ENCODE measurements at places on chromosomes 1 and 21. TPM values are rescaled to one million over a fixed set of nuclear protein-coding genes. Genes with fewer than 3 reads are reported as not detected.
A peak's percentile ranks its signal among the peaks of the same experiment; 100 is the strongest.

GRCh38 chr1:221337106-221337505, 404.8 kb downstream of the DUSP10 start:
- H3K4me3 ChIP-seq = no peak overlapping the region
- no peak overlapping the region for H3K27ac ChIP-seq

DNA sequence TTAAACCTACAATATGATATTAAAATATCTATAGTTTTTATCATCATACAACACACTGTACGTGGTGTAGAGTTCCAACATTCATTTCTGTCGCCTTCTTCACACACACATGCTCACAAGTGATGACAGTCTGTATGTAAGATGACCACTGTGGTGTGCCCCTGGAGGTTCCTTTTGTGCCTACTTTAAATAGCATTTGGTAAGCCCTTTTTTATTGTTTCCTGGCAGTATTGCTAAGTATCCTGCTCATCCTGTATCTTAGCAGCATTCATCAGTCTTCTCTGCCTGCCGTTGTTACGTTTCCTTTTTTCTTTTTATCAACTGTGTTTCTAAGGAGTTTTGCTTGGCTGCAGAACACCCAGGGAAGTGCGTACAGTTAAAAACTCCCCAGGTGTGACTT, 231.4 kb downstream of the CHRM3 start:
- H3K4me3 ChIP-seq = no peak overlapping the region
- H3K27me3 ChIP-seq = no peaks in the 10 kb centered on the region
- no peaks in the 10 kb centered on the region for H3K36me3 ChIP-seq
- no peak overlapping the region for H3K27ac ChIP-seq
- no peak for DNase-seq

DNA sequence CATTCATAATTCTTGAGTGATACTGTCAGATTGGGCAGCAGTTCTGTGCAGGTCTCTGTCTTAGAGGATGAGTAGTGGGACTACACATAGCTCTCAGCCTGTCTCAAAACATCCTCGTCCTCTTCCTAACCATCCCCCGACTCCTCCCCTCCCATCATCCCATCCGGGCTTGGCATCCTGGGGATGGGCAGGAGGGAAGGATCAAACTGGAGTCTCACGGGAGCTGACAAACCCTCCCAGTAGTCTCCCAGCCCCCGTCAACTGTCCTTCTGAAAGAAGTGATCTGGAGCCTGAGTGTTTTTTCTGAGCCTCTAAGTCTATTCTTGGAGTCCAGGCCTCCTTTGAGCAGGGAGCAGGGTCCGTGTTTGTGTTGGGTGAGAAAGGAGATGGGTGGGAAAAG, 102.0 kb downstream of the PAX7 start:
- H3K4me1 ChIP-seq = no peaks in the 10 kb centered on the region
- no peak overlapping the region for H3K27ac ChIP-seq
- no peaks in the 10 kb centered on the region for H3K36me3 ChIP-seq
- no peak for DNase-seq

The DYNLT5 gene
- 1.2 TPM for total RNA-seq

The RBBP4 gene
- 108 TPM for total RNA-seq

- H3K27ac ChIP-seq = peak overlapping the region; percentile 91
- H3K4me1 ChIP-seq = peaks cover 21% of the 10 kb centered on the region
- peak; percentile 92 for DNase-seq
- peak overlapping the region; percentile 65 for H3K4me3 ChIP-seq
- no peaks in the 10 kb centered on the region for H3K36me3 ChIP-seq
Measured at GRCh38 chr1:25022361-25023189, 92.5 kb upstream of the RUNX3 start.

- H3K27ac ChIP-seq = peak overlapping the region; percentile 82
- peak; percentile 21 for DNase-seq
- peaks cover 26% of the 10 kb centered on the region for H3K4me1 ChIP-seq
- peak overlapping the region; percentile 83 for H3K4me3 ChIP-seq
- peaks cover 36% of the 10 kb centered on the region for H3K27me3 ChIP-seq
Measured at GRCh38 chr1:109112056-109112651, 1.8 kb upstream of the ELAPOR1 start.

The CFAP74 gene
- total RNA-seq = not detected

DNA sequence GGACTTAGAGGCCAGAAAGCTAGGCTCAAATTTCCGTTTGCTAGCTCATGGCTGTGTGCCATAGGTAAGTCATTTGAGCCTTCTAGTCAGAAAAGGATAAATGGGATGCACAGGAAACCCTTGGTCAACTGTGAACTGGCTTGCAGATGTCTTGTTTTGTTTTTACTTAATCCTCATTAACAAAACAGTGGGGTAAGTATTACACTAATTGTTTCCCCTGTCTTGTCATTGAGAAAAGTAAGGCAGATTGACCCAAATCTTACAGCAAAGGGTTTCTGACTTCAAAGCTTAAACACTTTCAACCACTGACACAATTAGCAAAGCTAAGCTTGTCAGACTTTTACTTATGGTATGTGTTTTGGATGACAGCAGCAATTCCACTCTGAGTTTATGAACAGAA, 291.3 kb downstream of the NTNG1 start:
- no peaks in the 10 kb centered on the region for H3K4me1 ChIP-seq
- H3K4me3 ChIP-seq = no peak overlapping the region
- no peaks in the 10 kb centered on the region for H3K27me3 ChIP-seq
- 0 out of 2 replicates have a peak, but pooled peaks cover under 1% of the 10 kb centered on the region for H3K36me3 ChIP-seq
- no peak for DNase-seq
- H3K27ac ChIP-seq = no peak overlapping the region

- DNase-seq = no peak
- no peaks in the 10 kb centered on the region for H3K36me3 ChIP-seq
- H3K4me1 ChIP-seq = no peaks in the 10 kb centered on the region
- H3K27ac ChIP-seq = no peak overlapping the region
- no peak overlapping the region for H3K4me3 ChIP-seq
Measured at GRCh38 chr1:70978623-70979022, 69.0 kb downstream of the PTGER3 start.

- H3K27ac ChIP-seq = no peak overlapping the region
- H3K27me3 ChIP-seq = peaks cover 69% of the 10 kb centered on the region
- no peaks in the 10 kb centered on the region for H3K4me1 ChIP-seq
- H3K36me3 ChIP-seq = no peaks in the 10 kb centered on the region
- no peak for DNase-seq
Measured at GRCh38 chr1:160400646-160401486, 502 bp downstream of the VANGL2 start.

DNA sequence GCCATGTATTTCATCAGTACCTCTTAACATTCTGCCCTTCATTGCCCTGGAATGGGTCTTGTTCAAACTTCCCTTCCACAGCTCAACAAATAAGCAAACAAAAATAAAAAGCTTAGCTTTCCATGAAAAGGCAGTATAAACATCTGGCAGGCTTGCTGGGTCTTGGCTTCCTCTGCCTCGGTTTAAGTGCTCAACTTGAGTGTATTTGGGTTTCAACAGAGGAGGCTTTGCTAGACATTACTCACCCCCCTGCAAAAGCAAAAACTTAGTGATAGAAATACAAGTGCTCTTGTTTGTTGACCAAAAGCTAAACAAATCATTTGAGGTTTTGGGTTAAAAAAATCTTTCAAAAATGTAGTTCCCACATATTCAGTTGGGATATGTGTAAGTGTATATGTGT, 518.5 kb downstream of the PLPP3 start:
- no peaks in the 10 kb centered on the region for H3K36me3 ChIP-seq
- no peak overlapping the region for H3K27ac ChIP-seq
- no peak for DNase-seq

GRCh38 chr1:224782281-224783000, 147.0 kb upstream of the DNAH14 start:
- no peak for DNase-seq
- H3K27ac ChIP-seq = no peak overlapping the region
- peaks cover 31% of the 10 kb centered on the region for H3K4me1 ChIP-seq
- H3K36me3 ChIP-seq = no peaks in the 10 kb centered on the region
- H3K27me3 ChIP-seq = peaks cover 4% of the 10 kb centered on the region
- no peak overlapping the region for H3K4me3 ChIP-seq

The NTMT2 gene
- not detected for total RNA-seq

DNA sequence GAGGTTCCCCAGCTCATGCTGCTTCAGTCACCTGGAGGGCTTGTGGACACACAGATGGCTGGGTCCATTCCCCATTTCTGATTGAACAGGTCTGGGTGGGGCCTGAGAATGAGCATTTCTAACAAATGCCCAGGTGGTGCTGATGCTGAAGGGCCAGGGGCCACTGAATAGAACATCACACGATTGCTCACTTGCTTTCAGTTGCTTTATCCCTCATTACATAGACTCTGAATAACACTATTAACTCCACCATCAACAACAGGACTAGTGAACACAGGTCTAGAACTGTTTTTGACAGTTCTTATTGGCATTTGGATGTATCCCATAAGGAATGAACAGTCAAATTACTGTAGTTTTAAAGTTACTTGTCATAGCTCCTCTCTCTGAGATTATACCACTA, 12.1 kb downstream of the TRAPPC10 start:
- H3K36me3 ChIP-seq = no peaks in the 10 kb centered on the region
- peaks cover 43% of the 10 kb centered on the region for H3K4me1 ChIP-seq
- no peaks in the 10 kb centered on the region for H3K27me3 ChIP-seq
- no peak for DNase-seq
- H3K4me3 ChIP-seq = no peak overlapping the region
- H3K27ac ChIP-seq = no peak overlapping the region

DNA sequence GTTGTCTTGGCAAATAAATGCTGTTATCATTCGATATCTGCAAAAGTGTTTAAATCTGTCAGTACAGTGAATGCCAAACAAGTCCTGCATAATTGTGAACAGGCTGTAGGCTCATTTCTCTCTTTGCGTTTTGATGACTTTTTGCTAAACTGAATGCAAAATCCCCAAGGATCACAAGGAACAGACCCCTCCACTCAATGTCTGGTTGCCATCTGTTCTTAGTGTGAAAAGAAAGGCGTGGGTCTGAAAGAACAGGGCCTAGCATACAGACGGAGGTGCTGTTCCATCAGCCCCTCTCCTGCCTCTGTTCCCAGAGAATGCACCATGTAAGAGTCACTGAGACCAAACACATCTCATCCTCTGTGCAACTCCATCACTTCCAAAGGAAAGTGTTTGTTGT, 40.4 kb downstream of the EIF2B3 start:
- H3K4me3 ChIP-seq = no peak overlapping the region
- DNase-seq = no peak
- no peaks in the 10 kb centered on the region for H3K36me3 ChIP-seq

DNA sequence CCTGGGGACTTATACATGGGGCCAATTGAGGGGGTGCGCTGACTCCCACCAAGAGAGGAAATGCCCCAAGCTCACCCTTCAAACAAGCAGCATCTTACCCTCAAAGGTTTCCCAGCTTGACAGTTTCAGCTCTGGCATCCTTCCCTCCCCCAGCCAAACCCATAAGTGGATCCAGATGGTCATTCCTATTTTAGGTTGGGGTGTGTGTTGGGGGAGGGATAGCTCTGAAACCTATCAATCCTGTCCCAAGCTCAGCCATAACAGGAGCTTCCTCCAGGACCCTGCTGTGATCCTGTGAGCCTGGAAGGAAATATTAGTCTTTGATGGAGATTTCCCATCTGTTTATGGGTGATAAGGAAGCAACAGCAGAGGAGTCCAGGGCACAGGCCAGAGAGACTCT, 3.4 kb upstream of the TMEM222 start:
- H3K36me3 ChIP-seq = 0 out of 2 replicates have a peak, but pooled peaks cover 6% of the 10 kb centered on the region
- H3K27ac ChIP-seq = peak overlapping the region; percentile 63
- peaks cover 6% of the 10 kb centered on the region for H3K27me3 ChIP-seq

The SPRR4 gene
- total RNA-seq = not detected

- H3K4me3 ChIP-seq = no peak overlapping the region
- DNase-seq = no peak
- H3K27me3 ChIP-seq = no peaks in the 10 kb centered on the region
- no peaks in the 10 kb centered on the region for H3K36me3 ChIP-seq
- no peak overlapping the region for H3K27ac ChIP-seq
- no peaks in the 10 kb centered on the region for H3K4me1 ChIP-seq
Measured at GRCh38 chr1:68904477-68904876, 407.6 kb upstream of the DEPDC1 start.

The REN gene
- 0.15 TPM for total RNA-seq

DNA sequence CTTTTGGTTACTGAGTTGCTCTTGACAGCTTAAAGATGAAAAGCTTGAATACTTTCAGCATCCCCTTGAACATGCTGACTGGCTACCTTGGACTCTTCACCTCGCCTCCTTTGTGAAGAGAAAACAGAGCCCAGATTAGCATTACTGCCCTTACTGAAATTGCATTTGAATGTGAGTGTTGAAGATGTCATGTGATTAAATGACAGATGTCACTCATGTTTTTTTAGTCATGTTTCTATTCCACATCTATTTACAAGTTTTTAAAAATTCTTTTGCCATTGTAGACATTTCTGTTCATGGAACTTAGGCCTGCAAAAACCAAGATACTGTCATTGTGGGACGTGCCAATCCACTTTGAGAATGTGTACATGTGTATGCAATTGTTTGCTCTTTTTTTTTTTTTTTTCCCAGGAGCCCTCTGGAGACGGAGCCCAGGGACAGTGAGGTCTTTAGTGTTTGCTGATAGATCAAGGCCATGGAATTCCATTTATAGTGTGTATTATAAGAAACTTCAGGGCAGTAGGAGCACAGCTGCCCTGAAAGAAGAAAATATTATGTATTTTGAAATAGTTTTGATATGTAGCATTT, 25.7 kb upstream of the IVNS1ABP start:
- no peak for DNase-seq
- no peaks in the 10 kb centered on the region for H3K36me3 ChIP-seq
- peaks cover 20% of the 10 kb centered on the region for H3K4me1 ChIP-seq
- no peaks in the 10 kb centered on the region for H3K27me3 ChIP-seq

- H3K4me1 ChIP-seq = no peaks in the 10 kb centered on the region
- peaks cover 8% of the 10 kb centered on the region for H3K27me3 ChIP-seq
- H3K36me3 ChIP-seq = no peaks in the 10 kb centered on the region
- no peak overlapping the region for H3K4me3 ChIP-seq
- H3K27ac ChIP-seq = no peak overlapping the region
Measured at GRCh38 chr21:43286196-43286595, 117.4 kb downstream of the CRYAA start.

DNA sequence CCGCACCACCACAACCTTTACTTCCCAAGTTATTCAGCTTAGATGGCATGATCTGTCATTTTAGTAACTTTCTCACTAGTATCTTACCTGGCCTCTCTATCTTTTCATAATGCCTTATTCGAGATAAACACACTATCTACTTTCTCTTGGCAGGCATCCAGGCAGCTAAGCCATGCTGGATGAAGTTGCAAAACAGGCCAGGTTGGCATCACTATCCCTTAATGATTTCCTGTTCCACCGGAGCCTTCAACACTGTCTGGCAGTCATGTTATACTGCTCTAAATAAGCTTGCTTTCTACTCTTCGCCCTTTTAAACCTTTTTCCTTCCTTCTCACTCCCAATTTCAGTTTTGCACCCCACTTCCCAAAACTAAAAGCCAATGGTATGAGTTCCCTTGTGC, 12.0 kb upstream of the KCNH1 start:
- H3K4me1 ChIP-seq = no peaks in the 10 kb centered on the region
- no peak overlapping the region for H3K4me3 ChIP-seq
- no peak for DNase-seq
- H3K36me3 ChIP-seq = no peaks in the 10 kb centered on the region
- H3K27ac ChIP-seq = no peak overlapping the region

The UCK2 gene
- 65.4 TPM for total RNA-seq

- H3K27me3 ChIP-seq = no peaks in the 10 kb centered on the region
- H3K36me3 ChIP-seq = no peaks in the 10 kb centered on the region
- H3K27ac ChIP-seq = no peak overlapping the region
Measured at GRCh38 chr1:182995894-182996293, 27.3 kb upstream of the LAMC1 start.
